ENCODE measurements at places on chromosomes 3 and 15.

DNA sequence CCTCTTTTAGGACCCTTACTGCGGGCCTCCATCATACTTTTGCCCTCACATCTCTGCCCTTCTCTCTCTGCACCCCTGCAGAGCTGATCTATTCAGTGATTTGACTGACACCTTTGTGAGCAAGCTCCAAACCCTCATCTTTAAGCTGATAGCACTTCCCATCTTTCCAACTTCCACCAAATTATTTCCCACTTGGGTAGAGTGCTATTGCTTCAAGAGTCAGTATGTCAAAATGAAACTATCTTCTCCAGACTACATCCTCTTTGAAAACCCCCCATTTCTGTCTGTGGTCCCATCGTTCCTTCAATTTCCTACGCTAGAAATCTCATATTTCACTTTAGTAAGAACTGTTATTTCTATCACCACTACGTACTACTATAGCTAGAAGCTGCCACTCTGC is 19.7 kb downstream of the ZWILCH start:
- no peak for DNase-seq

DNA sequence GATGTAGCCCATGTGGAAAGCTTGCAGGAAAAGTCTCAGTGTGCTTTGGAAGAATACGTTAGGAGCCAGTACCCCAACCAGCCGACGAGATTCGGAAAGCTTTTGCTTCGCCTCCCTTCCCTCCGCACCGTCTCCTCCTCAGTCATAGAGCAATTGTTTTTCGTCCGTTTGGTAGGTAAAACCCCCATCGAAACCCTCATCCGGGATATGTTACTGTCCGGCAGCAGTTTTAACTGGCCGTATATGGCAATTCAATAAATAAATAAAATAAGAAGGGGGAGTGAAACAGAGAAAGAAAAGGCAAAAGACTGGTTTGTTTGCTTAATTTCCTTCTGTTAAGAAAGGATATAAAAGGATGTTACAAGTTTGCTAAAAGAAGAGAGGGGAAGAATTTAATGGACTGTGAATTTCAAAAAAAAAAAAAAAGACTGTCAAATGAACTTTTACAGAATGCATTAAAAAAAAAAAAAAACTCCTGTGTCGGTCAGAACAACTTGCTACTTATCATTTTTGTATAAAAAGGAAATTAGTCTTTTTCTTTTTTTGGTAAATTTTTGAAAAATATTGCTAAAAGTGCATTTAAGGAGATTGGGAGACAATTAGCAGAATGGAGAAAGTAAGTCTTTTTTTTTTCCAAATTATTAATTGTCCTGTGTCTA is 7.0 kb downstream of the NR2F2 start:
- DNase-seq = peak; percentile 41

DNA sequence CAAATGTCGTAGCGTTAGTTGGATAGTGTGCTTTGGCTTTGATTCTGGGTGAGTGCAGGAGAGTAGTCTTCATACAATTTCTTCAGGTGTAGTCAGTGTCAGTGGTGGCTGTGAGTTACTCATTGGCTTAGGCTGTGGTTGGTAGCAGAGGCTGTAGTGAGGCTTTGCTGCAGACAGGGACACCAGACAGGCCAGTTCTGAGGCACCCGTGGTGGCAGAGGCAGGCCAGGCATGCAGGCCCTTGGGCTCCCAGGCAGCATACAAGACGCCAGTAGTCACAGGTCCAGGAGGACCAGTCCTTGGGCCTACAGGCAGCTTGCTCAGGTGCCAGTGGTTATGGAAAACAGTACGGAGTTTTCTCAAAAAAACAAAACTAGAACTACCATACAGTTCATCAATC is 61.3 kb downstream of the DMXL2 start:
- DNase-seq = no peak

DNA sequence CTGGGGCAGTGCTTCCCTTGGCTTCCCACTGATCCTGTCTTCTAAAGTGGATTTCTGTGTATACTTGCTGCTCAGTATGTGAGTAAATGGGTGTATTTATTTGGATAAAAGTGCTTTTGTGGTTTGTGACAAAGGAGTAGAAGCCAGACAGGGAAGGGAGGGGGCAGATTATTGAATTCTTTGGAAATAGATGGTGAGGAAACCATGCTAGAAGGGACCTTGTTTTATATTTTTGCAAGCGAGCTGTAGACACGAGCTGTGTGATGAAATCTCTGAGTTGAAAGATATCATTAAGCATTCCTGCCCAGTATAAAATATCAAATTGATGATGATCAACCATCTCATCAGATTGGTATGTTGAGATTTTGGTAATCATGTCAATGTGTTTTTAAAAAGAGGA is 68.9 kb downstream of the DUT start:
- DNase-seq = no peak

GRCh38 chr15:86849558-86850285 is 770.1 kb downstream of the AGBL1 start:
- DNase-seq = no peak

GRCh38 chr3:184631472-184631861 is 69.9 kb downstream of the EPHB3 start:
- no peak for DNase-seq

GRCh38 chr3:194486540-194487288 is at the start of gene ATP13A3:
Gene ATP13A3, minus strand, starts transcription at chr3:194487002. Its CDS starts 24,812 bp downstream, at chr3:194462190.
- DNase-seq = peak; percentile 93

DNA sequence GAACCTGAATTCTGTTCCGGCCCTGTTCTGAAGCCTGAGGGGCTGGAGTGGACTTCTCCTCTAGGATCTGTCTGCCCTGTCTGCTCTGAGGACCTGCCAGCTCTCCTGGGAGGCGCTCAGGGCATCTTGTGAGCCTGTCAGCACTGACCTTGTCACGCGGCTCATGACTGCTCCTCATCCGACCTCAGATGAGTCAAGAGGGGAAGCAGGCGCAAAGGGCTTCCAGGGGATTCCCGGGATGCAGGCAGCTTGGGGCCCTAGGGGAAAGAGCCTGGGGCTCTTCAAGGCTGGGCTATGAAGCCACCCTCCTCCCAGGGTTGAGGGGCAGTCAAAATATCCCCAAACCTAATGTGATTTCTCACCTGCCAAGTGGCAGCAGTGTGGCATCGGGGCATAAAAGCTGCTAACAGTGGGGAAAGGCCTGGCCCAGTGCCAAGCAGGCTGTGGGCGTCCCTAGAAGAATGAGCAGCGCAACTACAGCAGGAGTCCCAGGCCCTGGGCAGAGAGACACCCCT is 27.6 kb upstream of the ANKDD1A start:
- DNase-seq = peak; percentile 83

DNA sequence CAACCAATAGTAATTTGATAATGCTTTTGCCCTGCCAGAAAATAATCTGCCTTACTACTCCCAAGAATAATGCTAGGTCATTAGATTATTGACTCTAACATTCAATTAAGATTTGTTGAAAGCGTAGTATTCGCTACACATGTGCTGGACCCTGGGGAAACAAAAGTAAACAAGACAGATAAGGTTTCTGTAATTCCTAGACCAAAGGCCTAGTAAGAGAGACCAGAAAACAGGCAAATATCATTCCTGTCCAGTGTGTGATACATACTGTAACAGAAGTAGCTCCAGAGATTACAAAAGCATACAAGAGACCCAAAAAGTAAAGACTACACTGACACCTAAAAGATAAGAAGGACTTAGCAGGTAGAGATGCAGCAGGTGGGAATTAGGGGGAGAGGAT is 60.8 kb downstream of the PLOD2 start:
- DNase-seq = no peak

DNA sequence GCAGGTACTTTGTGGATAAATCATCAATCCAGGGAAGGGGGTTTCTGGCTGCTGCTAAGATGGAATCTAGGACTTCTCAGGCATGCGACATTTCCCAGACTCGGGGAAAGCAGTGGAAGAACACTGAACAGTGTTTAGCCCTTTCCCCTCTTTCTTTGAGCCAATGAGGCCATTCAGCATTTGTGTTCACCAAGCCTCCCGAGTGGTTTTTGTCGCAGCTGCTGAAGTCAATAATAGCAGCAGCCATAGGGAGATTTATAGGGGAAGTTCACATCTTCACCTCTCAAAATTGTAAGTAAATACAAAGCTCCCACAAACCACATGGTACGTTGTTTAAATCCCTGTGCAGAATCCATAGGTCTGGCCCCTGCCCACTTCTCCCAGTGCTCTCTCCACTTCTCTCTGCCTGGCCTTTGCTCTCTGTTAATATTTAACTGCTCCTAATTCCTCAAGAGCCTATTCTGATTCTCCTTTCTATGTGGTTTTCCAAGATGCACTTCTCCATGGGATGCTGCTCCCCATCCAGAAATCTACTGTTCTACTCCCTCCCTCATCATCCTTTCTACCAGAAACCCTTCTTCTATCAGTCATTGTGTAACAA is 230.7 kb downstream of the SHQ1 start:
- DNase-seq = no peak

GRCh38 chr3:157249606-157250005 is 89.7 kb upstream of the CCNL1 start:
- no peak for DNase-seq

All from lung microvascular endothelial cell (primary cell).